ENCODE measurements at places on chromosomes 6 and 20.

DNA sequence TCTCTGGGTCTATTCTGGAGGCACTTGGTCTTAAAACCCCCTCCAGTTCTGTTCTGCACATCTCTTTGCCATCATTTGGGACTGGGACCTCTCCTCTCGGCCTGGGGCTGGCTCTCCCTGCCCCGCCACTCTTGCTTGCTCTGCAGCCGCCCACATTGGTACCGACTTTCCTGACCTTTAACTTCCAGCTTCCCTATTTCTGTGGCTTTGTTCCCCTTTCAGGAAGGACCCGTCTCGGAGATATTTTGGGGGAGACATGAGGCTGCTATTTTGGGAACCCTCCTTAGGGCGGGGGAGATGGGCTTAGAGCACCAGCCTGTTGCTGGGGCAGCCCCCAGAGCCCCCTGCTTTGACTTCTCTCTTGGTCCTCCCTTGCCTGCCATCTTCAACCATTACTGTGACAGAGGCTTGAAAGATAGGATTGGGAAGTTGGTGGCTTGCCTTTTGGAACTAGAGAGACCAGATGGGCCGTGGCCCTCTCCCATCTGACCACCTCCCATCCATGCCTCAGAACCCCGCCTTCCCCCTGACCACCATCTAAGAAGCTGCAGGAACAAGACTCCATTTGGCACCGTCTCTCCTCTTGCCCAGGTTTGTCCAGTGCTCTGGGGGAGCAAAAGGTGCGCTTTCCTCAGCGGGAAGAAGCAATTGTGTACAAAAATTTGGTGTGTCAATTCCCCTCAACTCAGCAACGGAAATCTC is 914 bp downstream of the TREM2 start:
- DNase-seq = no peak

GRCh38 chr6:38367231-38367630 is 272.5 kb downstream of the BTBD9 start:
- DNase-seq = no peak

- no peak for DNase-seq
Observed at GRCh38 chr6:32045811-32046449, 7.7 kb downstream of the CYP21A2 start.

- DNase-seq = no peak
Observed at GRCh38 chr6:21522797-21523456, 70.6 kb upstream of the SOX4 start.

- DNase-seq = no peak
Observed at GRCh38 chr6:136963259-136963658, 41.2 kb downstream of the SLC35D3 start.

DNA sequence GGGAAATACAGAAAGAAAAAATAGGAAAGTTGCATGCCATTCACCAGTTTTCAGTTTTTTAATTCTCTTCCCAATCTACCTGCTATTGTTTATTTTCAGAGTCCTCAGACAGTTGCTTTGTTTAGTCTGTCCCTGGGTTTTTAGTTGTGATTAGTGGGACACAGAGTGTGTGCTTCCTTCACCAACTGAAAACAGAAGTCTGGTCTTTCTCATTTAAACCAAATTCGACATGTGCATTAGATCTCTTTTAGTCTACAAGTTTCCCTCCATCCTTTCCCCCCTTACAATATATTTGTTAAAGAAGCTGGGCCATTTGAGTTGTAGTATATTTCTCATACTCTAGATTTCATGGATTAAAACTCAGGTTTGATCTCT is 58.7 kb upstream of the STMND1 start:
- DNase-seq = no peak

- no peak for DNase-seq
Observed at GRCh38 chr20:47638851-47639250, 137.2 kb downstream of the NCOA3 start.

GRCh38 chr6:169719117-169719516 is 5.2 kb downstream of the PHF10 start:
- no peak for DNase-seq

- DNase-seq = no peak
Observed at GRCh38 chr6:45513213-45513618, 135.5 kb upstream of the SUPT3H start.

DNA sequence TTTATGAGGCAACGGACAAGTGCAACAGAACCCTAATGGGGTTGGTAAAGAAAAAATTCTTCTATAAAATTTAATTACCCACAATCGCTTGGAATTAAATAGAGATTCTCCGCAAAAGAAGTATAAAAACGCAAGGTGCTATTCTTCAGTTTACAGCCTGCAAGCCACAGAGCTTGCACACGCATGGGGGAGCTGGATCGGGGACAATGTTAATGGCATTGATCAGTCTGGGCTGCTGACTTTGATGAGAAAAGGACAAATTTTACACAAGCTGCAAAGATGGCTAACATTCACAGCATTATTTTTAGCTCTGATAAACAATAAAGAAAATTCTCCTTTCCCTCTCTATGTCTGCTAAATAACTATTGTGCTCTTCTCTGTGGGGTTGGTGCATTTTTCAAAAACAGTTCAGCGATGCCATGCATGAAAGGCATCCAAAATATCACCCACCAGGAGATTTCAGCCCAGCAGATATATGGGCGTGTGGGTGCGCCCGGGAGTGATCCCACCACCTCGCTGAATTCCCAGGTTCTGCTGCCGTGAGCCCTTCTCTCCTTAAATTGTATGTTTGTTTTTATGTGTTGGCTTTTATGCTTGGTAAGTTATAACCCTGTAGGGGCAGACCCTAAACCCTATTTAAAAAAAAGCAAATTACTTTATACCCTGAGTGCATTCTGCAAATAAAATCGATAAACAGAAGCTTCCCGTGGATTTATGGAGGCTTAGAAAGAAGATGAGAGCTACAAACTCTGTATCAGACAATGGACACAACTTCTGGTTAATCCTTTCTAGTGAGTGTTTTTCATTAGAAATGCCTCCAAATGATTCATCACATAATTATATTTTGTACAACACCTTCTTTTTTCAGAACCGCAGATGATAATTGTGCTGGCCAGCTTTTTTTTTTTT is 55.6 kb downstream of the NOX3 start:
- DNase-seq = no peak

DNA sequence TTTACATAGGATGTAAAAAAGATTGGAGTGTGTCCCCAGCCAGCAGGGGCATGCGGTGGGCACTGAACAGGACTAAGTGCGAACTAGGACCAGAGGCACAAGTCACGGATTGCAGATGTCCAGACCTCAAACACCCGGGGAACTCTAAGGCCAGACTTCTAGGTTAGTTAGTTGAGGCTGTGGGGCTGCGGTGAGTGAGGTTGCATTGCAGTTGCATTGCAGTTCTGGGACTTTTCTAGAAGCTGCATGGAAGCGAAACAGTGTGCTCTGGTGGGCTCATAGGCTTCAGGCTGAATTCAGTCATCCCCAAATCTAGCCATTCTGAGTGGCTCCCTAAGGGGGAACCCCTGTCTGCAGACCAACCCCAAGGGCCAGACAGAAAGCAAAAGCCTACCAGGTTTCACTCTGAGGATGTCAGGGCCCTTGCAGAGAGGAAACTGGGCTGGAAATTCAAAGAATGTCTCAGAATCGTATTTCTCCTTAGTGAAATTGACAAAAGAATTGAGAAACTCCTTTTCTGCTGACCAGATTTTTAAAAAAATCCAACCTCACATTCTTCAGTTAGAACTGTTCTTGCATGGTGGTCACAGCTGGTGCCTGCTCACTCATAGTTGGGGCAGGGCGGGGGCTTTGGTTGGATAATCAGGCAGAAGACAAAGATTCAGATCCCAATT is 182.8 kb downstream of the ZDHHC14 start:
- DNase-seq = no peak

DNA sequence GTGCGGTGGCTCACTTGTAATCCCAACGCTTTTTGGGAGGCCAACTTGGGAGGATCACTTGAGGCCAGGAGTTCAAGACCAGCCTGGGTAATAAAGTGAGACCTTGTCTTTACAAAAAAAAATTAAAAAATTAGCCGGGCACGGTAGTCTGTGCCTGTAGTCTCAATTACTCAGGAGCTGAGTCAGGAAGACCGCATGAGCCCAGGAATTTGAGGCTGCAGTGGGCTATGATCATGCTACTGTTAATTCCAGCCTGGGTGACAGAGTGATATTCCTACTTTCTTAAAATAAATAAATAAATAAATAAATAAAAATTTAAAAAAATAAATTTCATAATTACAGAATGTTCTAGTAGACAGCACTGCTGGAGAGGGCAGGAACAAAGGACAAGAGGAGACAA is 62.4 kb downstream of the DST start:
- DNase-seq = no peak

GRCh38 chr6:75611702-75612375 is 10.2 kb downstream of the SENP6 start:
- DNase-seq = peak; percentile 41

GRCh38 chr6:37451441-37452193 is 18.6 kb downstream of the CMTR1 start:
- no peak for DNase-seq

GRCh38 chr20:43650997-43651525 is 15.9 kb upstream of the MYBL2 start:
- DNase-seq = no peak

GRCh38 chr6:95127261-95127660 is 450.1 kb upstream of the MANEA start:
- DNase-seq = no peak

DNA sequence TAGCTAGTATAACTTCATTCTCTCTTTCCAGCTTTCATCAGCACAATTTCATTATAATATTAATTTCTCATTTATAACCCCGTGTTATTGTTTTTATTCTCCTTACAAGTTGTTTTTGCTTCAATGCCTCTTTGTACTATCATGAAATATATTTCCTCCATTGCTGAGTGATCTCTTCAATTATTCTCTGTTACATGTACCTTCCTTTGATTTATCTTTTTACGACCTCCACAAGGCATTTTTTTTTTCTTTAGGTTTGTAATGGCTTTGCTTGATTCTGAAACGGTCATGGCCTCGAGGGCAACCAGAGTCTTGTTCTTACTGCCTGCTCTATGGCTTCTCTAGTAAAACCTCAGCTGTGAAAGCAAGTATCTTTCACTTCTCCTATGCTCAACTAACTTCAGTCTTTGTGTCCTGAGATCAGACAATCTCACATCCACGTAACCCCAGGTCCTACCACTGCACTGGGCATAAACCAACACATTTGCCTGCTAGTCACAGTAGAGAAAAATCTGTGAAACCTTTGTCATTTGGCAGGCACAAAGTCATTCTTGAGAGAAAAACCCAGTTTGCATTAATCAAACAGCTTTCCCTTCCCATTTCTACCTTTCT is 119.9 kb downstream of the UST start:
- DNase-seq = no peak

DNA sequence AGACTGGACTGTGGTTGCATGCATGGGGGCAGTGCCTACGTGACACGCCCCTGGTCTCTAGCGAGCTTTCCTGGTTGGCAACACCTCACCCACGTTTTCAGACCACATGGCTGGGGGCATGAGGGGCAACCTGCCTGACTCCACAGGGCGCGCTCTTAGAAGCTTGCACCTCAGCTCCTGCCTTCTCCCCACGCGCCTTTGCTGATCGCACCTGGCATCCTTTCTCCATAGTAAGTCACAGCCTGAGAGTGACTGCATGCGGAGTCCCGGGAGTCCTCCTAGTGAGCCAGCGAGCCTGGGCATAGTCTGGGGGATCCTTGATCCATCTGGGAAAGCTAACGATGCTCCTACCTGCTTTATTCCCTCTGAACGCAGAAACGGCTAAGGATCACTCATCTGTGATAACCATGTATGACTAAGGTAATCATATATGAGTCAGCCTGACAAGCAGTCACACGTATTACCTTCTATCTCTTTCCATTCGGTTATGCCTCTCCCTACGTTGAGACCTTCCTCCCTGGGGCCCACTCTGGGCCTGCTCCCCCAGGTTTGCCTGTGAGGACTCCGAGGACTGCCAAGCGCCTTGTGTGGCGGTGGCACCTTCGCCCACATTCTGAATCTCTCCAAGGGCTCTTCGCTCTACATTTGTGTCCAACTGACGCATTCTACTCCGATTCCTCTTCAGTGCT is 4.5 kb downstream of the TCFL5 start:
- no peak for DNase-seq

DNA sequence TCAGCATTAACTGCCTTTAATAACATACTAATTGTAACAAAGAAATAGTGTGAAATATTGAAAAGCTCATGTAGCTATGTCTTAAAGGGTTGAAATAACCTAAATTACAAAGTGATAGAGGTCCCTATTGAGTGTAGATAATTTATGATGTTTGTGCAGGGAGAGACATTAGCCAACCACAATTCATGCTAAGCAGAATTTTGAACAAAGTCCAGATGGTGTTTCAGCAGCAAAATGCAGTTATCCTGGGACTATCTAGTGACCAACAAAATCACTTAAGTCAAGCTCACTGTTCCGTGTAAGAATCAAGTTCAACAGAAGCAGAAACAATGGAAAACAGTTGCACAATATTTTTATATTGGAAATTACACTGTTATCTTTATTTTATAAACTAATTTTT is 218.5 kb downstream of the SIM1 start:
- DNase-seq = no peak

GRCh38 chr6:56486681-56487080 is 156.0 kb downstream of the DST start:
- no peak for DNase-seq

GRCh38 chr20:38872491-38873049 is 53.6 kb upstream of the FAM83D start:
- peak; percentile 46 for DNase-seq

- DNase-seq = peak; percentile 66
Observed at GRCh38 chr6:31356216-31356945, 598 bp downstream of the HLA-B start.

- no peak for DNase-seq
Observed at GRCh38 chr20:16844406-16844805, 96.2 kb downstream of the OTOR start.

DNA sequence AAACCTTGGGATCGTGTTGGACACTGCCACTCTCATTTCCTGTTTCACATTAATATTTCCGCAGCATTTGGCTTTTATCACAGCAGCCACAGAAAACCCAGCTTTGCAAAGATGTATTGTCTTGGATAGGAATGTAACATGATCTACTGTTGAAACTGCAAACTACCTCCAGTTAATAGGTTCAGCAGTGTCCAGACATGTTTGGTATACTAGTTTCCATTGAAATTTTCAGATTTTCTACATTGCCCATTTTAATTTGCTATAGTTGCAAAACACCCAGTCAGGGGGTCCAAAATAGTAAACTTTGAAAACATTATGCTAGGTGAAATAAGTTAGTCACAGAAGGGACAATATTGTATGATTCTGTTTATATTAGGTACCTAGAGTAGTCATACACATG is 3.3 kb downstream of the ANKRD6 start:
- DNase-seq = no peak

DNA sequence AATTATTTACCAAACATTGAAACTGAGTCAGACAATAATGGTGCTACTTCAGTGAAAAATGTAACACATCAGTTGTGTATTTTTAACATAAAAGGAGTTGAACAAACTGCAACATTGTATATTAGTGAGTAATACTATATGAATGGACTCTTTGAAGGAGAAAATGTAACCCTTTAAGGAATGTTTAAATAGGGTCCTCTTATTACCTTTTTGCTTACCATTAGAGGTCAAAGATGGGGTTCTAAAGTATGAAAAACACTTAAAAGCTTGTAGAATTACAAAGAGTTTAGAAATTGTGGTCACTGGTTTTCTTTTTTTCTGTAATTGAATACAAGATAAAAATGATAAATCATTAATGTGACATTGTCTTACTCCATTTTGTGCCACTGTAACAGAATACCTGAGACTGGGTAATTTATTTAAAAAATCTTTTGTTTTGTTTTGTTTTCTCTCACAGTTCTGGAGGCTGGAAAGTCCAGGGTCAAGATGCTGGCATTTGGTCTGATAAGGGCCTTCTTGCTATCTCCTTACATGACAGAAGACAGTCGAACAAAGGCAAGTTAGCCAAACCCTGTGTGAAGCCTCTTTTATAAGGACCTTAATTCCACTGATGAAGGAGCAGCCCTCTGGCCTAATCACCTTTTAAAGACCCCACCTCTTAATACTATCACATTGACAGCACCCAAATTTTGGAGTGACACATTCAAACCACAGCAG is 43.2 kb downstream of the SESN1 start:
- DNase-seq = no peak
